ENCODE measurements at places on chromosomes 12 and 14. TPM values are rescaled to one million over a fixed set of nuclear protein-coding genes. Genes with fewer than 3 reads are reported as not detected.

GRCh38 chr12:124862768-124863415 is 772 bp downstream of the SCARB1 start:
- peaks cover 23% of the 10 kb centered on the region for H3K27me3 ChIP-seq
- H3K27ac ChIP-seq = peak overlapping the region; percentile 67
- H3K4me1 ChIP-seq = peaks cover 17% of the 10 kb centered on the region
- H3K36me3 ChIP-seq = no peaks in the 10 kb centered on the region
- no peak for DNase-seq

GRCh38 chr12:10235761-10236631 is 23.3 kb downstream of the GABARAPL1 start:
- H3K36me3 ChIP-seq = peaks cover 35% of the 10 kb centered on the region
- H3K4me1 ChIP-seq = peaks cover 12% of the 10 kb centered on the region
- no peak for DNase-seq

GRCh38 chr14:105589161-105589925 is 63.0 kb downstream of the TMEM121 start:
- H3K36me3 ChIP-seq = peaks cover 7% of the 10 kb centered on the region
- H3K4me3 ChIP-seq = no peak overlapping the region
- no peak overlapping the region for H3K27ac ChIP-seq
- no peaks in the 10 kb centered on the region for H3K4me1 ChIP-seq
- DNase-seq = no peak

DNA sequence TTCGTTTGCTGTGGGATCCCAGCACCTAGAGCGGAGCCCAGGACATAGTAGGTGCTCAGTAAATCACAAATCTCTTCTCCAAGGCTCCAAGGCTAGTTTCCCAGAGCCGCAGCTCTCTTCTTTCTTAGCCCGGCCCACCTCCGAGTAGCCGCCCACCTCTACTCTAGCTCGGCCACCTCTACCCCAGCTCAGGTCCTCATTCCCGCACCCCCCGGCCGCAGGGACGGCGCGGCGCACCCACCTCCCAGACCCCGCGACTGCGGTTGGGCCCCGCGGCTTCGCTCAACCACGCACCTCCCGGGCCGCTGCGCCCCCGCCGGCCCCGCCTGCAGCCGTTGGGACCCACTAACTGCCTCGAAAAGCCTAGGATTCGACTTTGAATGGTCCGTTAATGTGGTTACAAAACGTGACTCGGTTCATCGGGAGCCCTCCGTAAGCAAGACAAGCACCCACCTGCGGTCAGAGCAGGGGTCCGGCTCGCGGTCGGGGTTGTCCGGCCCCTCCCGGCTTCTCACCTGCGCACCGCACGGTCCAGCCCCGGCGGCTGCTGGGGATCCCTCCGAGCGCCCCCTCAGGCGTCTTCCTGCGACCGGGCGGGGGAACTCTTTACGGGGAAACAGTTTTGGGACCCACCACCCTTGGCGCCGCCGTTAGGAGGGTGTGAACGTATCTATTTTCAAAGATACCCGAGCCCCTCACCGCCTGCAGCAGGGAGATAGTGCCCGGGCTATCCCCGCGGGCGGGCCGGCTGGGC is at the start of gene SLC2A14:
Gene SLC2A14, minus strand, starts transcription at position 350 of the 754 bp plus-strand sequence. CDS start 3,035 bp downstream, outside the sequence.
- peaks cover 7% of the 10 kb centered on the region for H3K4me1 ChIP-seq
- H3K36me3 ChIP-seq = no peaks in the 10 kb centered on the region
- H3K4me3 ChIP-seq = no peak within 1 kb of the TSS
- no peak for DNase-seq

- peaks cover 29% of the 10 kb centered on the region for H3K4me1 ChIP-seq
- peak overlapping the region; percentile 32 for H3K27ac ChIP-seq
- H3K4me3 ChIP-seq = peak overlapping the region; percentile 33
- no peak for DNase-seq
- H3K36me3 ChIP-seq = peaks cover 32% of the 10 kb centered on the region
- no peaks in the 10 kb centered on the region for H3K27me3 ChIP-seq
These were observed 46.0 kb downstream of the ITPR2 start for GRCh38 chr12:26786865-26787514.

GRCh38 chr14:106228541-106229158 is 702.3 kb downstream of the TMEM121 start:
- H3K27me3 ChIP-seq = no peaks in the 10 kb centered on the region
- H3K36me3 ChIP-seq = no peaks in the 10 kb centered on the region
- H3K4me3 ChIP-seq = no peak overlapping the region
- no peak for DNase-seq
- no peak overlapping the region for H3K27ac ChIP-seq

DNA sequence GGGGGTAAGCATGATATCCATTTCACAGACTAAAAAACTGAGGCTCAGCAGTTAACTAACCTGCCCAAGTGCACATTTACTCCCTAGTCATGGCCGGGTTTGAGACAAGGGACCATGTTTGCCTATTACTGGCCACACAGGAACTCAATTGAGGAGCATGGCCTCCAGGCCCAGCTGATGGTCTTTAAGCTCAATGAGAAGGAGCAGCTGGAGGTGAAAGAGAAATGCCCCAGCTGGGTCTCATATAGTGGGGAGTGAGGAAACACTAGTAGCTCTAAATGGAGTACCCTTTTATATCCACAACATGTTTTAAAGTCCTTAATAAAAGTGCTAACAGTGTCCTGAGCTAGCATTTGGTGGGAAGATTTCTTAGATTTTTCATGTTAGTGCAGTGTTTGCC is 1.6 kb downstream of the TDP1 start:
- H3K36me3 ChIP-seq = peaks cover 28% of the 10 kb centered on the region
- H3K27ac ChIP-seq = no peak overlapping the region
- no peak for DNase-seq
- H3K27me3 ChIP-seq = peaks cover 11% of the 10 kb centered on the region
- peak overlapping the region; percentile 95 for H3K4me3 ChIP-seq
- peaks cover 44% of the 10 kb centered on the region for H3K4me1 ChIP-seq

GRCh38 chr12:89523393-89523792 is 1.2 kb downstream of the GALNT4 start:
- H3K4me3 ChIP-seq = peak overlapping the region; percentile 96
- H3K4me1 ChIP-seq = peaks cover 29% of the 10 kb centered on the region
- DNase-seq = no peak
- no peak overlapping the region for H3K27ac ChIP-seq
- H3K27me3 ChIP-seq = peaks cover 6% of the 10 kb centered on the region

DNA sequence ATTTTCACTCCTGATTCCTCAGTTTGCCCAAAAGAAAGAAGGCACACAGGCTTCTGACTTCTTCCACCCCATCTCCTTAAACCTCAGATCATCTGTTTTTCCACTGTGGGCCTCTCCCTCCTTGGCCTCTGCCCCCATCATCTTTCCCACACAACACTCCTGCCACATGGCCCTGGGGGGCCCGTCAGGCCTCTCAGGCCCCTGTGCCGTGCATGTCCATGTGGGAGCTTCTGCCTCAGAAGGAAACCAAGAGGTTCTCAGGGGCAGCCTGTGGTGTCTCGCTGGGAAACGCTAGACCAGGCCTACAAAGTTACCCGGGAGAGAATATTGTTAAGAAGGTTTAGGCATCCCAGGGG is 8.0 kb downstream of the KLHL33 start:
- no peaks in the 10 kb centered on the region for H3K36me3 ChIP-seq
- peak overlapping the region; percentile 84 for H3K27ac ChIP-seq
- peak overlapping the region; percentile 35 for H3K4me3 ChIP-seq
- peaks cover 4% of the 10 kb centered on the region for H3K27me3 ChIP-seq
- H3K4me1 ChIP-seq = peaks cover 31% of the 10 kb centered on the region

- H3K36me3 ChIP-seq = peaks cover 5% of the 10 kb centered on the region
- no peak within 1 kb of the TSS for H3K27ac ChIP-seq
- H3K4me3 ChIP-seq = no peak within 1 kb of the TSS
- no peak for DNase-seq
These were observed at the start of gene LPAR5 for GRCh38 chr12:6635856-6636531. Gene LPAR5, minus strand, starts transcription at chr12:6635959. Its CDS starts 14,711 bp downstream, at chr12:6621248.

DNA sequence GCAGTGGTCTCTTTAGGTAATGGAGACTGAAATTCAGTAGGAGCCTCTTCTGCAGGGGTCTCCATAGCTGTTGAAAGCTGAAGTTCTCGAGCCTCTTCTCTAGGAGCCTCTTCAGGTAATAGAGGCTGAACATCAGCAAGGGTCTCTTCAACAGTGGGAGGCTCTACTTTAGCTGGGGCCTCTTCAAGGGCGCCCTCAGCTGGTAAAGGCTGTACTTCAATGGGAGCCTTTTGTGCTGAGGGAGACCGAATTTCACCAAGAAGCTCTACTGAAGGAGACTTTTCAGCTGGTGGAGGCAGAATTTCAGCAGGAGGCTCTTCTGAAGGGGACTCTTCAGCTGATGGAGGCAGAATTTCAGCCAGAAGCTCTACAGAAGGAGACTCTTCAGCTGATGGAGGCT is 1.5 kb downstream of the FSCB start:
- H3K27ac ChIP-seq = no peak overlapping the region
- H3K4me1 ChIP-seq = no peaks in the 10 kb centered on the region
- no peak for DNase-seq
- no peaks in the 10 kb centered on the region for H3K36me3 ChIP-seq

BCL2L14 gene
- total RNA-seq = 0.64 TPM

HRK gene
- total RNA-seq = 0.10 TPM

CEP290 gene
- 13.9 TPM for total RNA-seq
